ENCODE measurements at places on chromosomes 16 and 17.

DNA sequence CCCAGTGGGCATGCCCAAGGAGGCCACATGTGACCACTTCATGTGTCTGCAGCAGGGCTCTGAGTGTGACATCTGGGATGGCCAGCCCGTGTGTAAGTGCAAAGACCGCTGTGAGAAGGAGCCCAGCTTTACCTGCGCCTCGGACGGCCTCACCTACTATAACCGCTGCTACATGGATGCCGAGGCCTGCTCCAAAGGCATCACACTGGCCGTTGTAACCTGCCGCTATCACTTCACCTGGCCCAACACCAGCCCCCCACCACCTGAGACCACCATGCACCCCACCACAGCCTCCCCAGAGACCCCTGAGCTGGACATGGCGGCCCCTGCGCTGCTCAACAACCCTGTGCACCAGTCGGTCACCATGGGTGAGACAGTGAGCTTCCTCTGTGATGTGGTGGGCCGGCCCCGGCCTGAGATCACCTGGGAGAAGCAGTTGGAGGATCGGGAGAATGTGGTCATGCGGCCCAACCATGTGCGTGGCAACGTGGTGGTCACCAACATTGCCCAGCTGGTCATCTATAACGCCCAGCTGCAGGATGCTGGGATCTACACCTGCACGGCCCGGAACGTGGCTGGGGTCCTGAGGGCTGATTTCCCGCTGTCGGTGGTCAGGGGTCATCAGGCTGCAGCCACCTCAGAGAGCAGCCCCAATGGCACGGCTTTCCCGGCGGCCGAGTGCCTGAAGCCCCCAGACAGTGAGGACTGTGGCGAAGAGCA is 4.4 kb downstream of the WFIKKN2 start:
- DNase-seq, result no peak

GRCh38 chr17:17109907-17110306 is 67.7 kb downstream of the MPRIP start:
- DNase-seq, result no peak

DNA sequence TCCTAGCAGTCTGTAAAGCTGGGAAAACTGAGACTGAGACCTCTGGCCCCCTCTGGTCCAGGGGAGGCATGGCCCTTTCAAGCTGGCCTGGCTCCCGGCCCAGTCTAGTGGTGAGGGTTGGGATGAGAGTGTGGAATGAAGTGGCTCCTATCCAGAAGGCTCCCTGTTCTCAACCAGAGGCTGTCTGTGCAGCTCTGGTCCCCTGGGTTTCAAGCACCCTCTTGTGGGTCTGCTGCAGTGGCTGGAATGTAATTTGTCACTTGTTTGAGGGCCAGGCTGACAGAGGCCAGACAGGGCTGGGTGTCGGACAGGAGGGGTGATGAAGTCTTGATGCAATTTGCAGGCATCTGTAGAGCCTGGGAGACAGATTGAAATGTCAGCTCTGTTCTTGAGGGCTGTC is 22.1 kb upstream of the PHF12 start:
- DNase-seq, result no peak

- DNase-seq, result no peak
Observed at GRCh38 chr17:67253384-67253783, 8.4 kb upstream of the HELZ start.

DNA sequence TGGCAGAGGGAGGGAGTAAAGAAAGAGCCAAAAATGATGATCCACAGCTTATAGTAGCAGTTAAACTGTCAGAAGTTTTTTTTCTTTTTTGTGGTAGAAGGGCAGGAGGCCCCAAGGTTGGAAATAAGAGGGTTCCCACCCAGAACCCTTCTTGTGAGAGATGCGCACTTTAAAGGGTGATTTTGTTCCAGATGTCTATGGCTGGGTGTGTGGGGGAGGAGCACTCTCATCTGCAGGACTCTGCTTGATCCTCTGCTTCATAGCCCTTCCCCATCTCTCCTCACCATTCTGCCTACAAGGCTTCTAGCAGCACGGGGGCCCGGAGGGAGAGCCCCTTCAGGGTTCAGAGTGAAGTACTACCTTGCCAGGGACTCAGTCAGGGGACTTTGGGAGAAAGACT is 6.4 kb downstream of the ATXN1L start:
- no peak for DNase-seq

- peak; percentile 52 for DNase-seq
Observed at GRCh38 chr17:81911277-81911961, at the start of gene PCYT2. Gene PCYT2, minus strand, starts transcription at chr17:81911399. Its CDS starts 44 bp downstream, at chr17:81911355.

GRCh38 chr16:82177555-82177954 is 7.5 kb upstream of the MPHOSPH6 start:
- DNase-seq, result no peak

DNA sequence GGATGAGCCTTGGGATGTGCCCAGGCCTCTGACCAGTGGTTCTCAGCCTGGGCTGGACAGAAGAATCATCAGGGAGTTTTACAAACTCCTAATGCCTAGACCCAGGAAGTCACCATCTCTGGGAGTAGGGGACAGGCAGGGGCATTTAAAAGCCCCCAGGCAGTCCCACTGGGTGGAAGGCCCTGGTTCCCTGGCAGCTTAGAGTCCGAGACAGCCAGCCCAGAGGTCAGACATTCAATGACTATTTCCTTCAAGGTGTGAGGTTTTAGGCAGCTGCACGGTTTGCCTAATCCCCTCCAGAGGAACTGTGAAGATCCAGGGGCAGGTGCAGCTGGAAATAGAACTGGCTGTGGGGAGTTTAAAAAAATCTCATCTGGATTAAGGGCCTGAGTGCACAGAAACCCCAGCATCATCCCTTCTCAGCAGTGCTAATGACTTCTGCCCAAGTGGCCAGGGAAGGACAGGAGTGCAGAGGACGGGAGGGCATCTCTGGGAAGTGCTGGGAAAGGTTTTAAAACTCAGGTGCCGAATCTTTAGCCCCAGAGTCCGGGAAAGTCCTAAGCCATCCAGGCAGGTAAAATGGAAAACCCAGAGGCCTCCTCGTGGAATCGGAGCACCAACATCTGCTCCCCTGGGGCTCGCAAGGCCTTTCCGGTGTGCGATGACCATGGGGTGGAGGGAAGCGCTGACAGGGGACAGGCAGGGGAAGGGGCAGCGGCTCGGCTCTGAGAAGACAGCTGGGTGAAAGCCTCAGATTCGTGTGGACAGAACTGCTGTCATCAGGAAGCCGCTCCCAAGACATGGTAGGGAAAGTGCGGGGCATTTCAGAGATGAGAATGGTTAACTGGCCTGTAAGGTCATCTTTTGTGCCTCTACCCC is 1.5 kb upstream of the LGALS3BP start:
- DNase-seq, result no peak

DNA sequence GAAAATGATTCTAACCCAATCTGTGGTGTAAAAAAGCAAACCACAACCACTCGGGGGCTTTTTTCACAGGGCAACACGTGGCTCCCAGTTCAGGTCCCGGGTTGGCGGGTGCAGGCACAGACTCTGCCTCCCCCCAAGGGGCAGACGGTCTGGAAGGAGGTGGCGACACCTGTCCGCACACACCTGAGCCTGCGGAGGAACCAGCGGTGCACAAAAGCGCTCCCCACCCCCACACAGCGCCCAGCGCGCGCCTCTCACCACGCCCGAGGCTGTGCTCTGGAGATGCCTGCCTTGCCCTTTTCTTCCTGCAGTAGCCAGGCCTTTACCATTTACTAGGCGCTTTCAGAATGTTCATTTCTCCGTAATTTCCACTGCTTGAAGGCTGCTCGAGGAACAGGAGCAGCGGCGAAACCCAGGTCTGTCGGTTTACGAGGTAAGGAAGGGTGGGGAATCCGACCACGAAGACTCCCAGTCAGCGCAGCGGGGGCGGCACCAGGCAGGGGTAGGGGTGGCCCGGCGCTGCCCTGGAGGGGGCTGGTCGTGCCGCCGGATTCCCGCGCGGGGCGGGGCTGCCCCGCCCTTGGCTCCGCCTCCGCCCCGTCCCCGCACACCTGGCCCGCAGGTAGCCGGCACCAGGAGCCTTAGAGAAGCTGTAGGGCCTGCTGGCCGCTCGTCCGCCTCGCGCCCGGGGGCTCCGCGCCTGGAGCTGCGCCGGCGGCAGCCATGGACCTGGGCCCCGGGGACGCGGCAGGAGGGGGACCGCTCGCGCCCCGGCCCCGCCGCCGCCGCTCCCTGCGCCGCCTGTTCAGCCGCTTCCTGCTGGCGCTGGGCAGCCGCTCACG is at the start of gene USP43:
Gene USP43, plus strand, starts transcription at position 608 of the 842 bp plus-strand sequence. Its CDS starts 116 bp downstream, at position 724.
- DNase-seq, result peak; percentile 51

- DNase-seq, result no peak
Observed at GRCh38 chr16:86302421-86303109, 207.8 kb upstream of the FOXF1 start.

GRCh38 chr17:69834494-69834893 is 240.5 kb upstream of the KCNJ16 start:
- peak; percentile 22 for DNase-seq

GRCh38 chr16:48950184-48950583 is 331.5 kb downstream of the CBLN1 start:
- no peak for DNase-seq

- DNase-seq, result no peak
Observed at GRCh38 chr16:83937922-83938885, 14.8 kb upstream of the OSGIN1 start.

- no peak for DNase-seq
Observed at GRCh38 chr17:27284811-27285415, 9.0 kb upstream of the WSB1 start.

DNA sequence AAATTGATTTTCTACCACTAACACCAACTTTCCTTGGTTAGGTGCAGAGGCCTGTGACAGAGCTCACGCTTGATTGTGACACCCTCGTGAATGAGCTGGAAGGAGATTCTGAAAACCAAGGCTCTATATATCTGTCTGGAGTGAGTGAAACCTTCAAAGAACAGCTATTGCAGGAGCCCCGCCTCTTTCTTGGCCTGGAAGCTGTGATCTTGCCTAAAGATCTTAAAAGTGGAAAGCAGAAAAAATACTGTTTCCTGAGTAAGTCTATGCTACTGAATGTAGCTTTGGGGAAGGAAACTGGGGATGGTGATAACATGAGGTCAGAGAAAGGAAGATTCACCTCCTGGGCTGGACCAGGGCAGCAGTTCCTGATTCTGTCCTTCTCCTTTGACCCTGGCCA is 38.3 kb downstream of the REXO5 start:
- no peak for DNase-seq

DNA sequence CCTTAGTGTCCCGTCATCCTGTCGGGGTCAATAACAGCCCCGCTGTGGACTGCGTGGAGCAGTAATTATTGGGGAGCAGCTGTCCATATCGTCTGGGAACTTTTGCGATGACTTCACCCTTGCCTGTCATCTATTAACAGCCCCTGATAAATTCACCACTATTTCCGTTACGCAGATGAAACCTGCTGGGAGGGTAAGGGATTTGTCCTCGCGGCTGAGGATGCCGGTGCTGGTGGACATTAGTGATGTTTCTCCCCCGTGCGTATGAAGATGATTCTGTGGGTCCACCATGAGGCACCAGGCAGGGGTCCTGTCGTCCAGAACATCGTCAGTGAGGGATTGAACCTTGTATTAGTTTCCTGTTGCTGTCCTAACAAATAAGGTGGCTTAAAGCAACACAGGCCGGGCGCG is 1.0 kb downstream of the FLYWCH2 start:
- no peak for DNase-seq

- no peak for DNase-seq
Observed at GRCh38 chr17:59074494-59074893, 32.2 kb downstream of the TRIM37 start.

GRCh38 chr17:73292031-73292531 is 19.7 kb downstream of the CDC42EP4 start:
- peak; percentile 88 for DNase-seq

GRCh38 chr16:19316846-19317245 is 31.3 kb downstream of the CLEC19A start:
- DNase-seq, result no peak

DNA sequence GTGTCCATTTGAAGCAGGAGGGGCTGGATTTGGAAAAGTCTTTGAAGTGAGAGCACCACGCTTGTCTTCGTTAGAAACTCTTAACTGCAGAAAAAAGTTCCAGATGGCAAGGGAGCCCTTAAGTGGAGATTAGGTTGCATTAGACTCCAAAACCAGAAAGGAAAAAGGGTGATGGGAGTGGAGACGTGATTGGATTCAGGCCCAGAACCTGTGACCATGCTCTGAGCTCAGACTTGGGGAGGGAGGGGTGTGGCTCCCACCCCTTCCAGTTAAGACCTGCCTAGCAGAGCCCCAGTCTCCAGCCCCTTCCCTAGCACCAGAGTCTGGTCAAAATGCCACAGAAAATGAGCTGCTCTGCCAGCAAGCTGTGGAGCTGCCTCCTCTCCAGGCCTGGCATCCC is 6.4 kb upstream of the LGALS9 start:
- no peak for DNase-seq

GRCh38 chr17:30133197-30133596 is 16.6 kb downstream of the NSRP1 start:
- DNase-seq, result no peak

- no peak for DNase-seq
Observed at GRCh38 chr17:27952366-27952765, 59.2 kb upstream of the LYRM9 start.

- DNase-seq, result no peak
Observed at GRCh38 chr16:49183911-49184310, 97.7 kb downstream of the CBLN1 start.

DNA sequence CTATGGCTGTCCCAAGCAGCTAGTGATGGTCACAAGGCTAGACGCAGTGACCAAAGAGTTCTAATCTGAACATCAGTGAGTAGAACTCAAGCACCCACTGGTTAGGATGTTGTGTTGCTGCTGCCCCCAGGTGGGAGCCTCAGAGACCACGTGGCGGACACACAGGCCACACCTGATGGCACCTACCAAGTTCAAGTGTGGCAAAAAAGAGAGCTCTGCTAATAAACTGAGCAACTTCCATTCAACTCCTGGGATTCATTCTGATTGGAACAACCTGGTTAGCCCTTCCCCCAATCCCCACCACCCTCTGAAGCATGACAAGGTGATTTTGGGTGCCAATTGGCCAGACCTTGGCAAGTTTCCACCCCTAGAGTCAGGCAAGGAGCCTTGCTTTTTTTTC is 3.5 kb upstream of the LCMT1 start:
- no peak for DNase-seq

DNA sequence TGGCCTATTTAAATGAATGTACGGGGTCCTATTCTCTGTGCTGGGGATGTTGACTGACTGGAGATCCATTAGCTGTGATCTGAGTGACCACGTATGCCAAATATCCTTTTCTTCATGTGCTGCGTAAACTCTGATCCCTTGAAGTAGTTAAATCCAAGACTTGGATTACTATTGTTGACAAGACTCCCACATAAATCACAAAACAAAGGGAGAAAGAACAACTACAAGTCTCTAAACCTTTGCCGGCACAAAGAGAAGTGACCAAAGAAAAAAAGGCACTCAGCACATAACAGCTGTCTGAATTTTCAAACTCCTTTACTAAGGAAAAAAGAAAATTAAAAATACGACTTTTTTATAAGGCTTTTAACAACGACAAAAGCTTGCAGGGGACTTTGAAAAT is 559.9 kb upstream of the CDH8 start:
- DNase-seq, result no peak

- no peak for DNase-seq
Observed at GRCh38 chr17:50947782-50948543, 81.8 kb upstream of the TOB1 start.

- no peak for DNase-seq
Observed at GRCh38 chr17:59181481-59181880, 25.9 kb downstream of the PRR11 start.
